ENCODE measurements at places on chromosomes 1 and 21.

DNA sequence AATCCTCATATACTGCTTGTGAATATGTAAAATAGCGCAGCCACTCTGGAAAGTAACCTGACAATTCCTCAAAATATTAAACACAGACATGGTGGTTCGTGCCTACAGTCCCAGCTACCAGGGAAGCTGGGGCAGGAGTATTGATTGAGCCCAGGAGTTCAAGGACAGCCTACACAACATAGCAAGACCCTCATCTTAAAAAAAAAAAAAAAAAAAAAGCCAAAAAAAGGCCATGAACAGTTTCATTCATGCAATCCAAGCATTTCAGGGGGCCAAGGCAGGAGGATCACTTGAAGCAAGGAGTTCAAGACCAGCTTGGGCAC is 4.6 kb downstream of the USP48 start:
- no peaks in the 10 kb centered on the region for H3K36me3 ChIP-seq
- no peak for DNase-seq
- H3K27ac ChIP-seq, result no peak overlapping the region
- H3K27me3 ChIP-seq, result no peaks in the 10 kb centered on the region
- H3K4me3 ChIP-seq, result no peak overlapping the region
- H3K4me1 ChIP-seq, result peaks cover 24% of the 10 kb centered on the region

DNA sequence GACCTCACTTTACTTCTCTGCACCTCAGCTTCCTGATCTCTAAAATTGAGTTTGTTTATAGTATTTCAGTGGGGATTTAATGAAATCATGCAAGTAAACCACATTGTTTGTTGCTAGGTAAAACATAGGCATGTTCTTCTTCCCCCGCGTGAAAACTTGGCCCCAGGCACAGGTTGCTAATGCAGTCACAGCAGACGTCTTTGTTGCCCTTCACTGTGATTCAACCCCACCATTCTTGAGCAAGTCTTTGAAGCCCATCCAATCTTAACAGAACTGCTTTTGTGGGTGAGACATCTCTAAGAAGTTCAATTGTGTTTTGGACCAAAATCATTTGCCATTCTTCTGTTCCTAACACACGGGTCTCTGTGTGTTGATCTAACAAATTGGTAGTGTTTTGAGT is 185.5 kb downstream of the ZNF281 start:
- no peaks in the 10 kb centered on the region for H3K27me3 ChIP-seq
- peaks cover 14% of the 10 kb centered on the region for H3K4me1 ChIP-seq

GRCh38 chr1:72241397-72241796 is 40.9 kb downstream of the NEGR1 start:
- DNase-seq, result no peak
- no peaks in the 10 kb centered on the region for H3K36me3 ChIP-seq
- no peaks in the 10 kb centered on the region for H3K27me3 ChIP-seq
- no peak overlapping the region for H3K4me3 ChIP-seq
- no peak overlapping the region for H3K27ac ChIP-seq

DNA sequence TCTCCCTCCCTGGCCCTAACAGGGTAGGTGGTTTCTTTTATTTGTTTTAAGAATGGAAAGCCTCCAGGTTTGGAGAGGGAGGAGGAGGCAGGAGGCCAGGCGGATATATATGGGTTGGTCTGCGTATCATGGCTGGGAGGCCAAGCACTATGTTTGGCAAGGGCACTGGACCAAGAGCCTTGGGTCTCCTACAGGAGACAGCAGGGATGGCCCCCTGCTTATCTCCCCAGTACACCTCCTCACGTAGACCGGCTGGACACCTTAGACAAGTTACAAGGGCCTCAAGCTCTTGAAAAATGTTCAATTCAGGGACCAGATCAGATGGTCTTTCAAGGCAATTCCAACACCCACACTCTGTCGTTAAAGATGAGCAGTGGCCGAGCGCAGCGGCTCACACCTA is 10.9 kb downstream of the SLC41A1 start:
- DNase-seq, result no peak
- peaks cover 4% of the 10 kb centered on the region for H3K4me1 ChIP-seq
- H3K27me3 ChIP-seq, result no peaks in the 10 kb centered on the region
- no peak overlapping the region for H3K27ac ChIP-seq
- no peak overlapping the region for H3K4me3 ChIP-seq

DNA sequence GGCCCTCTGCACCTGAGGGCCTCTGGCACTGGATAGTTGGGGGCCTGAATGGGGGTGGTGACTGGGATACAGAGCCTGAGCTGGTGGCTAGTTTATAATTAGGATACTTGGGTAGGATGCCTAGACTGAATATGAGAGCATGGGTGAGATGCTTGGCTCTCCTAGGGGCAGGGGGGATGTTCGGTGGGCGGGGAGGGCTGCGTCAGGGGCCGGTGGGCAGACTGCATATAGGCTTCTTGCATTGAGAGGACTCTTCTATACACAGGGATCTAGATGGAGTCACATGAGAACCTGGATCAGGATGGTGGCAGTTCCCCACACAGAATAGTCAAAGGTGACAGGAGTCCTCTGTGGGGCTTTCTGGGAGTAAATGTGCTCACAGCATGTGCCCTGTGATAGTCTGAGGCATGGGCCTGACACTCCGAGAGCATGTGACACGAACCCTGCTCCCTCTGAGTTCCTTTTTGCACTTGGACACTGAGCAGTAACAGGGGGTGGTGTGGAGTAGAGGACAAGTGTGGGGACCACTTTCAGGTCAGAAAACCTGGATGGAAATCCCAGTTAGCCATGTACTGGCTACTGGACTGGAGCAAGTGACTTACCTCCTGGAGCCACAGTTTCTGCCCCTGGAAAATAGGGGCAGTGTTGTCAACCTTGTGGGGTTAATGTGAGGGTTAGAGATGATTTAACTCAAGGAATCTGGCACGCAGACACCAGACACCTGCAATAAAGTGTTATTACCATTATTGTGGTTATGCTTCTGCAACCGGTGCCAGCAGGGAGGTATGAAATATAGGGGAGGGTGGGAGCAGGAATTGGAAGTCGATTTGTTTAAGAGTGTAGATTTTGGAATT is 2.2 kb downstream of the MAP7D1 start:
- H3K36me3 ChIP-seq, result no peaks in the 10 kb centered on the region
- peak overlapping the region; percentile 100 for H3K4me3 ChIP-seq
- peaks cover 76% of the 10 kb centered on the region for H3K4me1 ChIP-seq
- DNase-seq, result no peak

- no peak overlapping the region for H3K4me3 ChIP-seq
- H3K27ac ChIP-seq, result peak overlapping the region; percentile 87
- H3K36me3 ChIP-seq, result no peaks in the 10 kb centered on the region
Measured at GRCh38 chr1:9084906-9085305, 15.5 kb upstream of the SLC2A5 start.

DNA sequence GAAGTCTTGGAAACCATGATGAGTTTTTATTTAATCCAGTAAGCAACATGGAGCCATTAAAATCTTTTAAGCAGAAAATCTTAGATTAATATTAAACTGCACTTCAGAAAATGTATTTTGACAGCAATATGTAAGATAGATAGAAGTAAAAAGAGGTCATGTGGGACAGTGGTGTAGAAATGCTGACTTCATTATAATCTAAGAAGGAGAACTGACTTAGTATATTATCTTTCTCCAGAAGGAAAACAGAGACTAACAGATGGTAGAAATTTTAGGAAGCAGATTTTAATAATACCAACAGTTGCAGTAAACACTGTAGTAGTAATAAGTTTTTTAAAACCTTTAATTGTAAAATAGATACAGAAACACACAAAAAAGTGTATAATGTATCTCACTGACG is 272.9 kb downstream of the TPR start:
- peaks cover 9% of the 10 kb centered on the region for H3K4me1 ChIP-seq
- DNase-seq, result no peak
- H3K4me3 ChIP-seq, result no peak overlapping the region
- no peaks in the 10 kb centered on the region for H3K36me3 ChIP-seq
- H3K27ac ChIP-seq, result no peak overlapping the region

- H3K27ac ChIP-seq, result peak overlapping the region; percentile 99
- no peaks in the 10 kb centered on the region for H3K27me3 ChIP-seq
- no peak for DNase-seq
- no peak overlapping the region for H3K4me3 ChIP-seq
- peaks cover 35% of the 10 kb centered on the region for H3K36me3 ChIP-seq
Measured at GRCh38 chr1:26281971-26282370, 2.1 kb downstream of the SH3BGRL3 start.

DNA sequence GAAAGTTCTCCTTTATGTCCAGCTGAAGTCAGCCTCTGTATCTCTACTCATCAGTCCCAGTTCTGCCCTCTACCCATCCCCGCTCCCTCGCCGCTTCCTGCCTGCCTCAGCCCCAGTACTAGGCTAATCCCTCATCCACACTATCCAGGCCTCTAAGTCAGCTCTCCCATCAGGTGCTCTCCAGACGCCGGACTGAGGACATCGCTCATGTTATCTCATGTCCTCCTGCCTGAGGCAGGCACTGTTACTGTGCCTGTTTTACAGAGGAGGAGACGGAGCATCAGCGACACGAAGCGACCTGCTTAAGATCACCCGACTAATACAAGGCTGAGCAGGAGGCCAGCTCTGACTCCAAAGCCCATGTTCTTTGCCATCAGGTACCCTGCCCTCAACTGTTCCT is 57.3 kb upstream of the RUNX3 start:
- no peaks in the 10 kb centered on the region for H3K27me3 ChIP-seq
- no peak overlapping the region for H3K27ac ChIP-seq
- no peaks in the 10 kb centered on the region for H3K36me3 ChIP-seq
- H3K4me1 ChIP-seq, result no peaks in the 10 kb centered on the region

GRCh38 chr1:94580367-94581115 is 39.0 kb upstream of the F3 start:
- H3K4me3 ChIP-seq, result no peak overlapping the region
- no peak for DNase-seq
- no peak overlapping the region for H3K27ac ChIP-seq

DNA sequence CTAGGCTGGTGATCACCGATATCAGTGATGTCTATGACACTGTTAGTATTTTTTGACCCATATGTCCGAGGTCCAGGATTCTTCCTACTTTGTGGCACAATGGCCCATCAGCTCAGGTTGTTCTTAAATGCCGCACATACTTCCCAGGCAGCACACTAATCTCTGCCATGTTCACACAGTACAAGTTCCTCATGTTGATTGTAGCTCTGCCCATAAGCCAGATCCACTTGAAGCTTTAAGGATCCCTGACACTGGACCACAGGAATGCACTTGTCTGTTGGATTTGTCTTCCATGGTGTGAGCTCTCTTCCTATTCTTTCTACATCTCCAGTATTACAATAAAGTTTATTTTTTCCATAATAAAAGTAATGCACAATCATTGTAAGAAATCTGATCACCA is 69.5 kb downstream of the DDX20 start:
- no peak for DNase-seq
- no peaks in the 10 kb centered on the region for H3K4me1 ChIP-seq
- H3K4me3 ChIP-seq, result no peak overlapping the region
- no peaks in the 10 kb centered on the region for H3K36me3 ChIP-seq

- peak overlapping the region; percentile 93 for H3K4me3 ChIP-seq
- peaks cover 63% of the 10 kb centered on the region for H3K4me1 ChIP-seq
- H3K27ac ChIP-seq, result peak overlapping the region; percentile 99
- no peak for DNase-seq
- no peaks in the 10 kb centered on the region for H3K27me3 ChIP-seq
Measured at GRCh38 chr1:33349081-33349759, 28.3 kb upstream of the A3GALT2 start.

- H3K4me1 ChIP-seq, result no peaks in the 10 kb centered on the region
- no peak overlapping the region for H3K4me3 ChIP-seq
- H3K36me3 ChIP-seq, result no peaks in the 10 kb centered on the region
Measured at GRCh38 chr1:37051346-37051745, 17.0 kb upstream of the GRIK3 start.

GRCh38 chr1:232662910-232663309 is 33.0 kb upstream of the SIPA1L2 start:
- no peaks in the 10 kb centered on the region for H3K36me3 ChIP-seq
- no peak for DNase-seq
- no peaks in the 10 kb centered on the region for H3K27me3 ChIP-seq
- H3K27ac ChIP-seq, result no peak overlapping the region
- peaks cover 11% of the 10 kb centered on the region for H3K4me1 ChIP-seq

- no peaks in the 10 kb centered on the region for H3K27me3 ChIP-seq
- no peak for DNase-seq
- H3K4me1 ChIP-seq, result peaks cover 12% of the 10 kb centered on the region
- H3K36me3 ChIP-seq, result no peaks in the 10 kb centered on the region
Measured at GRCh38 chr1:220884981-220885918, 6.0 kb downstream of the HLX start.

- DNase-seq, result no peak
- H3K4me3 ChIP-seq, result no peak overlapping the region
- H3K27ac ChIP-seq, result no peak overlapping the region
- H3K27me3 ChIP-seq, result no peaks in the 10 kb centered on the region
- H3K4me1 ChIP-seq, result peaks cover 13% of the 10 kb centered on the region
- H3K36me3 ChIP-seq, result no peaks in the 10 kb centered on the region
Measured at GRCh38 chr1:93828367-93828755, 50.6 kb downstream of the DNTTIP2 start.

GRCh38 chr1:147522775-147523174 is 18.5 kb upstream of the BCL9 start:
- H3K4me3 ChIP-seq, result no peak overlapping the region
- no peaks in the 10 kb centered on the region for H3K36me3 ChIP-seq
- H3K27ac ChIP-seq, result no peak overlapping the region
- H3K27me3 ChIP-seq, result peaks cover 10% of the 10 kb centered on the region
- H3K4me1 ChIP-seq, result no peaks in the 10 kb centered on the region

DNA sequence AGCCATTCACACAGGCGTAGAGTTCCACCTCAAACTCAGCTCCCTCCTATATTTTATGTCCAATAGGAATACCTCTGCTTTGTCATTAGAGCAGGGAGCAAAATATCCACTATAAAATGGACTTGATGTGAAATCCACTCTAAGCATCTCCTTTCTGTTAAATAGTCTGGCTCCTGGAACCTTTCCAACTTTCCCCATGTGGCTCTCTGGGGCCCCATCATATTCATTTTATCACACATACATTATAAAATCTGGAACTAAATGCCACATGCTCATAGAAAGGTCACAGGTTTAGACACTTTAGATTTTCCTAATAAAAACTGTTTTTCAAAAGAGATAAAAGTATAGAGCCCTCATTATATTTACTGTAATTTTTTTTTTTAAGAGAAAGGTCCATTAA is 82.1 kb downstream of the PTPN14 start:
- H3K4me1 ChIP-seq, result peaks cover 55% of the 10 kb centered on the region
- H3K4me3 ChIP-seq, result no peak overlapping the region
- no peak overlapping the region for H3K27ac ChIP-seq
- H3K36me3 ChIP-seq, result peaks cover 6% of the 10 kb centered on the region
- DNase-seq, result no peak

All from esophagus squamous epithelium (tissue), 5 donors.